ENCODE measurements at places on chromosomes 2 and 18. TPM values are rescaled to one million over a fixed set of nuclear protein-coding genes. Genes with fewer than 3 reads are reported as not detected.
A peak's percentile ranks its signal among the peaks of the same experiment; 100 is the strongest.

NGEF gene
- 0.63 TPM for total RNA-seq

NT5C1B gene
- total RNA-seq = not detected

EML6 gene
- 1.2 TPM for total RNA-seq

DQX1 gene
- total RNA-seq = 0.96 TPM

TMEM185B gene
- total RNA-seq = 17.2 TPM

DNA sequence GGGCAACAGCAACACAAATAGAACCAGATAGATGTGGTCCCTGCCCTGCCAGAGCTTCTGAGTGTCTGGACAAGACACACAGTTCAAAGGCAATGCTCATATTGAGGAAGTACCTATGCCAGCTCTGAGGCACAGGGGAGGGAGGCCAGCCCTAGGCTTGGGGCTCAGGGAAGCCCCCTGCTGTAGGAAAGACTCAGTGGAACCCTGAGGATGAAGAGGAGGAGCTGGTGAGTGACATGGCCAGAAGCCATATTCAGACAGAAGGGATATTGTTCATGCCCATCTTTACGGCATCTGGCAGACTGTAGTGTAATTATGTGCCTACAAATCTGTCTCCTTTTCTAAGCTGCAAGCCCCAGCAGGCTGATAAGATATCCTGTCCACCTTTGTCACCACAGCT is 8.8 kb downstream of the SIGLEC15 start:
- no peak for DNase-seq
- no peak overlapping the region for H3K4me3 ChIP-seq
- H3K4me1 ChIP-seq = peaks cover 7% of the 10 kb centered on the region
- H3K27ac ChIP-seq = no peak overlapping the region

GRCh38 chr2:162196638-162197037 is 44.6 kb upstream of the GCG start:
- H3K27me3 ChIP-seq = peaks cover 31% of the 10 kb centered on the region
- H3K4me3 ChIP-seq = no peak overlapping the region
- H3K4me1 ChIP-seq = peaks cover 6% of the 10 kb centered on the region
- H3K36me3 ChIP-seq = no peaks in the 10 kb centered on the region
- H3K27ac ChIP-seq = no peak overlapping the region
- no peak for DNase-seq

DNA sequence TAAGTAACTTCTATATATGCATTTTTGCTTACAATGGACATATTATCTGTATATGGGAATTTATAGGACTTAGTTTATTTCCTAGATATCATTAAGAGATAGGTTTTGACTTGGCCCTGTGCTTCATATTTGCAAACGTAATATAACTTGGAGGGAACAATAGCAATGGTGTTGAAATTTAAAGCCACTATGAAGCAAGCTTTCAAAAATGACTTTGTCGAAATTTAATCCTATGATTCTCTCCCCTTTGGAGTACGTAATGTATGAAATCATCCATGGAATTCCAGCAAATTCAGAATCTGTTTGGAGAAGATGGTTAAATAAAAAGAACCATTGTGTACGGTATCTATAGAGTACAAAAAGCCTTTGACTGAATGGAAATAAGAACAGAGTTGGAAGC is 486.3 kb downstream of the ARHGAP15 start:
- peaks cover 39% of the 10 kb centered on the region for H3K4me1 ChIP-seq
- no peaks in the 10 kb centered on the region for H3K27me3 ChIP-seq
- H3K4me3 ChIP-seq = no peak overlapping the region
- H3K36me3 ChIP-seq = peaks cover 35% of the 10 kb centered on the region

DNA sequence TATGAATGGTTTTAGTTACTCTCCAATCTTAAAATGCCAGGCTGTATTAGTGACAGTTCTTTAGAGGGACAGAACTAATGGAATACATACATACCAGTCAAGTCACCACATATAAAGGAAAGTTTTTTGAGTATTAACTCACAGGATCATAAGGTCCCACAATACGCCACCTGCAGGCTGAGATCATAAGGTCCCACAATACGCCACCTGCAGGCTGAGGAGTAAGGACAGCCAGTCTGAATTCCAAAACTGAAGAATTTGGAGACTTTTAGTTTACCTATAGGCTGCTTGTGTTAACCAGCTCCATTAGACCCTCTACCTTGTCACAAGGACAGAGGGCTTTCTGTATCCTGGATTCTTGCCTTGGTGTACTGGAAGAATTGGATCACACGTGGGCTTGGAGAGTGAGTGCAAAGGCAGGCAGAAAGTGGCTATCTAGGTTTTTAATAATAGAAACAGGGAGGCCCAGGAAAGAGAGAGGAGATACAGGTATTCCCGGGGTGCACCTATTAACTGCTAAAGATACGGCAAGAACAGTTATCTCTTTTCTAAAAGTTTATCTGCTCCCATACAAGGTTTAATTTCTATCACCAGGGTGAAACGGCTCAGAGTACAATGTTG is 234.9 kb upstream of the CYRIA start:
- no peak overlapping the region for H3K4me3 ChIP-seq
- peak; percentile 38 for DNase-seq
- H3K27me3 ChIP-seq = no peaks in the 10 kb centered on the region
- no peaks in the 10 kb centered on the region for H3K36me3 ChIP-seq
- H3K27ac ChIP-seq = no peak overlapping the region
- H3K4me1 ChIP-seq = no peaks in the 10 kb centered on the region

DNA sequence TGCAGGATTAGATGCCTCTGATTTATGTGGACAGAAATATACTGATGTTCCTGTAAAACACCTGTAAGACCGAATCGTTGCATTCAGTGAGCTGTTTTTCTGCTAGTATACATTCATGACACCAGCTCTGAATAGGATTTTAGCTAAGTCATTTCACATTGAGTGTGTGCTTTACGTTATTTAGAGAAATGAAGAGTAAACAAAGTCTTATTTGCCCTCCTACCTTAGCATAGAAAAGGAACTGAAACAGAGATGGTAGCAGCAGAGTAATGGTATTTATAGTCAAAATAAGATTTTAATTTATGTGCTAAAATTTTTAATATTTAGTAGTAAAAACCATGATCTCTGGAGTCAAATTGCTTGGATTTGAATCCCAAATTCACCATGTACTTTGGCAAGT is 168.0 kb downstream of the CERS6 start:
- H3K27me3 ChIP-seq = no peaks in the 10 kb centered on the region
- H3K4me3 ChIP-seq = no peak overlapping the region
- no peak overlapping the region for H3K27ac ChIP-seq
- H3K36me3 ChIP-seq = no peaks in the 10 kb centered on the region

DNA sequence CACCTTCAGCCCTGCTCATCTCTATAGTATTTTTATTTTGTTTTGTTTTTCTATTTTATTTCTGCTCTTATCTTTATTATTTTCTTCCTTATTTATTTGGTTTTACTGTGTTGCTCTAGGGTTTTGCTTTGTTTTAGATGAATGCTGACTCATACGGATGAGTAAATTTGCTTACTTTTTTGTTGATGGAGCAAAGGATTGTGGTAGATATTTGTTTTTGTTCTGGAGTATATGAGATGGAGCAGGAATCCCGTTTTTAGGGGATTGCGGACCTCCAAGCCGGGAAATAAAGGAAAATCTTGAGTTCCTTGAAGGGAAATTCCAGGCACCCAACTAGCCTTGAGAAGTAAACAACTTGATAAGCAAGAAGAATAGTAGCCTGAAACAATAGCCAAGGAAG is 15.3 kb upstream of the COLEC12 start:
- no peak overlapping the region for H3K27ac ChIP-seq
- H3K4me3 ChIP-seq = no peak overlapping the region
- peaks cover 5% of the 10 kb centered on the region for H3K4me1 ChIP-seq
- H3K36me3 ChIP-seq = no peaks in the 10 kb centered on the region

- H3K4me1 ChIP-seq = peaks cover 36% of the 10 kb centered on the region
- H3K4me3 ChIP-seq = no peak overlapping the region
- no peak for DNase-seq
Measured at GRCh38 chr2:30144260-30144659, 2.5 kb upstream of the YPEL5 start.

- H3K4me3 ChIP-seq = no peak overlapping the region
- H3K4me1 ChIP-seq = no peaks in the 10 kb centered on the region
- H3K27me3 ChIP-seq = no peaks in the 10 kb centered on the region
- no peak overlapping the region for H3K27ac ChIP-seq
Measured at GRCh38 chr18:78794071-78794430, 185.6 kb upstream of the SALL3 start.

- H3K27ac ChIP-seq = peak overlapping the region; percentile 61
- DNase-seq = peak; percentile 16
- peaks cover 15% of the 10 kb centered on the region for H3K4me1 ChIP-seq
- H3K36me3 ChIP-seq = no peaks in the 10 kb centered on the region
Measured at GRCh38 chr2:46023165-46023854, 273.9 kb upstream of the EPAS1 start.

DNA sequence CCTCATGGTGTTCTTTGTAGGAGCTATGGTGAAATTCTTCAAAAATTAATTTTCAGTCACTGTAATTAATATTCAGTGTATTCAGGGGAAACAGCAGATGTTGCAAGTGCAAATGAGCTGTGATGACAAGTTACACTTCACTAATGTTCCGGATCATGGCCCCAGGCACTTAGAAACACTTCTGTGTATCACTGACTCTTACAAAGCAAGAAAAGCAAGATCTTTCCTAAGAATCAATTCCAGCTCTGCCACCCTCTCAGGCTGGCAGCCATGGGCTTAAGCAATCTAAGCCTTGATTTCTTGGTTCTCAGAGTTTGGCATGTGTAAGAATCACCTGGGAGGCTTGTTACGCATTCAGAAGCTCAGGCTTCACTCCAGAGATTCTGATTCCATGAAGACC is 78.0 kb downstream of the MARCHF4 start:
- peaks cover 4% of the 10 kb centered on the region for H3K4me1 ChIP-seq
- no peak for DNase-seq
- H3K27ac ChIP-seq = no peak overlapping the region
- H3K4me3 ChIP-seq = no peak overlapping the region

Data from activated CD8-positive, alpha-beta T cell treated with anti-CD3 and anti-CD28 coated beads for 36 hours (primary cell).